ENCODE measurements at places on chromosomes 4 and X.

DNA sequence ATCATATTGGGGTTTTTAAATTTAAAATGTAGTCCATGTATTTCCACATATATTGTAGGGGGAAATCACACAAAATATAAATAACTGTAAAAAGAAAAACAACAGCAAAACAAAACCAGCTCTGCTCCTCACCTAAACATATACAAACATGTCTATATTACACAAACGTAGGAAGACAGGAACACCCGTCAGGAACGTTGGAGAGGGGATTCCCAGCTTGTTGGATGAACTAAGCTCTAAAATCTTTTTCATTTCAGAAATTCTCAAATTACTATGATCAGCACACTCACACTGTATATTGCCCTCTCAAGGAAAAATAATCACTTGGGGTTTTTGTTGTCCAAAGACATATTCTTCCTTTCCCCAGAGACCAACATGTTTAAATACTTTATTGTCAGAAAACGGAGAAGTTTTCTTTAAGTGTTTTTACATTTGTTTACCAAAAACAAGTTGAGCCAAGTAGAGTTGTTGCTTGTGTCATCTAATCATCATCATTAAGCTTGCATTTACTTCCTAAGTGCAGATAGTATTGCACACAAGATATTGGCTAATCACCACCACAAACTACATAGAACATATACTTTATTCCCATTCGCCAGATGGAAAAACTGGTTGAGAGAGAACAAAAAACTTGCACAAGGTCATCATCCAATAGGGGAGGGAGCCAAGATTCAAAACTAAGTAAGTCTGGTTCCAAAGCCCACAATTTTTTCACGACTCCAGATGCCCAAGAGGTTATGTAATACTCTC lies 2.4 kb upstream of the TLR10 start:
- DNase-seq: no peak

- DNase-seq: no peak
Measured at GRCh38 chr4:110799211-110799610, 176.3 kb upstream of the PITX2 start.

GRCh38 chr4:101256222-101256621 lies 91.1 kb downstream of the PPP3CA start:
- DNase-seq: peak; percentile 89

- no peak for DNase-seq
Measured at GRCh38 chr4:5757536-5757935, 46.5 kb downstream of the EVC start.

DNA sequence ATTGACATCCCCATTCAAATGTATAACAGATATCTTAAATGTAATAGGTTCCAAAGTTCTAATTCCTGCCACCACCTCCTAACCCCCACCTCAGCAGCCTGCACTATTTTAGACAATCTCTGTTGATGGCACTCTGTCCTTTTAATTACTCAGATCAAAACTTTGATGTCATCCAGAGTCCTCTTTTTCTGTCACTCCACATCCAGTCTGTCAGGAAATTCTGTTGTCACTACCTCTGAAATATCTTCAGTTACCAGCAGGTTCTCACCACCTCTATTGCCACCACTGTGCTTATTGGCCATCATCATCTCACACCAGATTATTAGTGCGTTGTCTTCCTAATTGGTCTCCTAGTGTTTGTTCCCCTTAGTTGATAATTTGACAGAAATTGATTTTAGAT lies 76.2 kb downstream of the PTPN13 start:
- no peak for DNase-seq

All from NCI-H1930 (cell line).